ENCODE measurements at places on chromosomes 11 and 22.

- no peak for DNase-seq
These were observed 63.1 kb downstream of the PIWIL4 start for GRCh38 chr11:94630221-94630620.

- no peak for DNase-seq
These were observed 2.2 kb downstream of the PAK1 start for GRCh38 chr11:77471558-77472193.

DNA sequence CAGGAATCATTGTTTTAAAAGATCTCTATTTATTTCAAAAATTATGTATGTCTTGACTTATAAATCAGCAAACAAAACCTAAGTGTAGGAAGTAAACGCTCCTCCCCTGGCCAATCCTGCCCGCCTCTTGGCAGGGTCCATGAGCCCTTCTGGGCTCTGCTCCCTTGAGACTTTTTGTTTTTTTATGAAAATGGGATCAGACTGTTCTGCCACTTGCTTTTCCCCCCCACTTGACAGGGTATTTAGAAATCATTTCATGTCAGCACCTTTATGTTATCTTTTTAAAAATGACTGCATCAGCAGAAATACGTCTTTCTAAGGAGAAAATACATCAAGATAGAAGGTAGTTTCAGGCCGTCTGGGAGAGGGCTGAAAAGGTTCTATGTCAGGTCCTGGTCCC is 35.6 kb downstream of the FBLN1 start:
- DNase-seq: no peak

- DNase-seq: no peak
These were observed 30.2 kb upstream of the P2RY2 start for GRCh38 chr11:73187854-73188253.

Measured in neuronal stem cell (in vitro differentiated cells).